ENCODE measurements at places on chromosomes 16 and 17.

- DNase-seq = no peak
These were observed 11.9 kb downstream of the EXOC7 start for GRCh38 chr17:76091526-76092286.

GRCh38 chr16:67833030-67833414, 9.1 kb upstream of the THAP11 start:
- no peak for DNase-seq

GRCh38 chr16:85166281-85166680, 54.0 kb upstream of the CIBAR2 start:
- DNase-seq = no peak

- DNase-seq = no peak
These were observed 208.2 kb upstream of the MAF start for GRCh38 chr16:79808731-79809130.

DNA sequence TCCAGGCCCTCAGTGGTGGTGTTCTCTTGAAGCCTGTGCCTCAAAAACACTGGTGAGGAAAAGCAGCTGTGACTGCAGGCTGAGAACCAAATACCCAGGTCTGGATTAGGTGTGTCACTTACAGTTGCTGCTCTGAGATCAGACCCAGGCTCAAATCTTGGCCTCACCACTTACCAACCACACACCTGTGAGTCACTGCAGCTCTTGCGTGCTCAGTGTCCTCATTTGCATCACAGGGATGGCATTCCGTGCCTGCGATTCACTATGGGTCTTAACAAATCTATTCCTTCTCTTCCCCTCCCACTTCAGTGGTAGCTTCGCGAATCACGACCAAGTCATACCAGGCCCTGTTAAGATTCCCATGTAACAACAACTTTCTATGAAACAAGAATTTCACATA, 233.4 kb upstream of the HSBP1 start:
- DNase-seq = no peak

DNA sequence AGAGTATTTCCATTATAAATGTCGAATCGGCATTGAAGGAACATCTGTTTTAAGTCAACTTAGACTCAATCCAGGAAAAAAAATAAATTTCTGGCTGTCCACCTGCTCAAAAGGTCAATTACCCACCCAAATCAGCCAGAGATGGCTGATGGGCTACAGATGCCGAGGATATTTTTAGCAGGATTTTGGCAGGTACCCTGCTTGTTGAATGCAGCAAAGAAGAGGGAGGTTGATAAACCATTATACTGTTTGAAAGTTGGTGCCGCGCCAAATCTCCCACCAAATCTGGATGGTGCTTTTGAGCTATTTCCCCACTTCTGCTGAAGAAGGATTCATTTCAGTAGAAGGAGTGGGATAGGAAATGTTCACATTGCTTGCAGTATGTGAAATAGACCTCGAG, 537.7 kb downstream of the MAF start:
- DNase-seq = no peak

DNA sequence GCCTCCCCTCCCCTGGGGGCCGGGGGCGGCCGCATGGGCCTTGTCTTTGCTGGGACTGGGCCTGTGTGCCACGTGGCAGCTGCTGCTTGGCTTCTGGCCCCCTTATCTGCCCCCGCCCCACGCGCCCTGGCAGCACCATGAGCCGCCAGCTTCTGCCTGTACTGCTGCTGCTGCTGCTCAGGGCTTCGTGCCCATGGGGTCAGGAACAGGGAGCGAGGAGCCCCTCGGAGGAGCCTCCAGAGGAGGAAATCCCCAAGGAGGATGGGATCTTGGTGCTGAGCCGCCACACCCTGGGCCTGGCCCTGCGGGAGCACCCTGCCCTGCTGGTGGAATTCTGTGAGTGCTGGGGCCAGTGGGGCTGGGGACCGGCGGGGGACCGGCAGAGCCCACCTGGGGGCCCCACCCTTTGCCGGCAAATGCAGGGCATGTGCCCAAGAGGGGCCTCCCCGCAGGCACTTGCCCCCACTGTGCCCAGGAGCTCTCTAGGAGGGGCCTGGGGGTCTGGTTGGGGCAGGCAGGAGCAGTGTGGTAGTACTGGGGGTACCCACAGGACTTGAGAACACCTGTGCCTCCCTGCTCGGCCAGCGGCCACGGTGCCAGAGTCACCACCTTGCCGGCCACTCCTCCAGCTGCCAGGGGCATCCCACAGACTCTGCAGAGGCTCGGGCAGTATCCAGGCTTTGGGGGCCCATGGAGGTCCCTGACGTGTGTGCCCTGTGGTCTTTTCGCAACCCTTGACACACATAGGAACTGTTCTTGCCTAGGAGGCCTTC, at the start of gene PDIA2:
Gene PDIA2, plus strand, starts transcription at position 132 of the 773 bp plus-strand sequence. Its CDS starts 6 bp downstream, at position 138.
- DNase-seq = no peak

- DNase-seq = no peak
These were observed 52.7 kb downstream of the IRX6 start for GRCh38 chr16:55376567-55377167.

DNA sequence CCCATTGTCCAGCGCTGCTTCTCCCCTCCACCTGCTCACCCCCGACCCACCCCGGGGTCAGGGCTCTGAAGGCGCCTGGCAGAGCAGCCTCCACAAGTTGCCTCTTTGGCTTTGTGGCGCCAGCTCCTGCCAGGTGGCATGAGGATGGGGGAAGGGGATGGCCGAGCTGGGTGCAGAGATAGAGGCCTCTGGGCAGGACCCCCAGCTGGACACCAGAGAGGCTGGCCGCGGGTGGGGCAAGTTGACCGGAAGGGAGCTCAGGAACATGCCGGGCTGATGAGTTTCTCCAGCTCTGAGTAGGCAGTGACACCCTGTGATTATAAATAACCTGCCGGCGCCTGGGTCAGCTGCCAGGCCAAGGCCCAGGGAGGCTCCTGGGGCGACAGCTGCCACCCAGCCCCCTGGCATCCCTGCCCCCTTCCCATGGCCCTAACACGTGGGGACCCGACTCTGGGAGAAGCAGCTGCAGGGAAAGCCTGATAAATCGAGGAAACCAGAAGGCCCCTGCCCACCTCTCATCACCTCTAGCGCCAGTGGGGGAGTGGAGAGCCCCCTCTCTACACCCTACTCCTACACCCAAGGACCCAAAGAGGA, 729 bp downstream of the P2RX5 start:
- DNase-seq = no peak

GRCh38 chr17:17279316-17279715, 1.7 kb downstream of the COPS3 start:
- DNase-seq = no peak

DNA sequence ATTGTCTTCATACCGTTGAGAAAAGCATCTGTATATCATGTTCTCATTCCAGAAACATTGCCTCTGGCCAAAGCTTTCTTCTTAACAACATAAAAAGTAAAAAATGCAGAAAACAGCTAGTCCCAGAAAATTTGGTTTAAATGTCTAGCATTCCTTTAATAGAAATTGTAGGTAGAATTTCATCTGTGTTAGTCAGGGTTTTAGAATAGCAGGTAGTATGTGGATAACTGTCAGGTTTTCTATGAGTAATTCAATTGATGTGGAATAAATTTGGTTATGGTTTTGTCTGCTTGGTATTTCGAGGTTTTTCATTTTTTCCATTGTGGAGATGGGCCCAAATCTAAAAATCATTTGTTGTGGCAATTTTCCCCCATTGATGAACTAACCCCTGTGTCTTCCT, 616.7 kb downstream of the KCNJ2 start:
- no peak for DNase-seq

DNA sequence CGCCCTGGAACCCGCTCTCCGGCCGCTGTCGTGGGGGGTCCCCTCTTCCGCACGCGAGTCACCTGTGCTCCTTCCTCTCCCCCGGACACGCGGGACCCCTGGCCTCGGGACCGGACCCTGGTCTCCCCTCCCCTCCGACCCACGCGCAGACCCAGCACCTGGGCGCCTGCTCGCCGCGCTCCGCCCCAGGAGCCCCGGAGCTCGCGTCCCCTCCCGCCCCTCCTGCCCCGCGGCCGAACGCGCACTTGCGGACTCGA, 762 bp downstream of the RAB40B start:
- no peak for DNase-seq

GRCh38 chr16:31042866-31043265, 9.5 kb downstream of the STX4 start:
- no peak for DNase-seq

DNA sequence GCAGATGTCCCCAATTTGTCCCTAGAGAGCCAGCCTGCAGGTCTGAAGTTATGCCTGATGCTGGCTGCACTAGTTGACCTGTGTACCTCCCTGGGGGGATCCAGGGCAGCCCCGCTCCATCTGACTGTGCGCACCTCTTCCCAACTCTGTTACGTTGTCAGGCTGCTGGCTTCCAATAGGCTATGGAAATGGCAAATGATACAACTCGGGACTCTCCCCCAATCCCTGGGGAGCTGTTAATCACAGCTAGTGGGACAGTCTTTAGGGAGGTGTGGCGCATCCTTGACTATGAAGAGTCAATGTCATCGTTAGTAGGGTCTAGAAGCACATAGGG, 30.1 kb downstream of the GPRC5B start:
- no peak for DNase-seq

DNA sequence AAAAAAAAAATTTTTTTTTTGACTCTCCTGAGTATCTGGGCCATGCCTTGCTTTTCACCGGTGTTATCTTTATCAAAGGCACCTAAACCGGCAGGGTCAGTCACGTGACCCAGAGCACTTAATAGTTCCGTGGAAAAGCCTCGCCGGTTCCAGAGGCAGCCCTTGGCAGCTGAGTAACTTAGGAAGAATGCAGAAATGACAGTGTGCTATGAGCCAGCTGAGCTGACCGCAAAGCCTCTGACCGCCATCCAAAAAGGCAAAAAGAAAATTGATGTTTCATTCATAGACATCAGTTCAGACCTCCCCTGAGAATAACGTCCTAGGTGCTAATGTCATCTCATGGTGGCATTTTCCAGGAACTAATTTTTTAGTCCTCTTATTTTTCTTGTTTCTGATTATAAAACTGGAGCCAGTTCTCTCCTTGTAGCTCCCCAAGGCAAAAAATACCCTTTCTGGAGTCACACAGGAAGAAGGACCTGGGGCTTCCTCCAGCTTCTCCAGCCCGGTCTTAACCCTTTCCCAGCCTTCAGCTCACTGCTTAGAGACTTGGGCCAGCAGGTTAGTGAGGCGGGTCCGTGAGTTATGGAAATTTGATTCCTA, 122.6 kb downstream of the SOCS1 start:
- no peak for DNase-seq

DNA sequence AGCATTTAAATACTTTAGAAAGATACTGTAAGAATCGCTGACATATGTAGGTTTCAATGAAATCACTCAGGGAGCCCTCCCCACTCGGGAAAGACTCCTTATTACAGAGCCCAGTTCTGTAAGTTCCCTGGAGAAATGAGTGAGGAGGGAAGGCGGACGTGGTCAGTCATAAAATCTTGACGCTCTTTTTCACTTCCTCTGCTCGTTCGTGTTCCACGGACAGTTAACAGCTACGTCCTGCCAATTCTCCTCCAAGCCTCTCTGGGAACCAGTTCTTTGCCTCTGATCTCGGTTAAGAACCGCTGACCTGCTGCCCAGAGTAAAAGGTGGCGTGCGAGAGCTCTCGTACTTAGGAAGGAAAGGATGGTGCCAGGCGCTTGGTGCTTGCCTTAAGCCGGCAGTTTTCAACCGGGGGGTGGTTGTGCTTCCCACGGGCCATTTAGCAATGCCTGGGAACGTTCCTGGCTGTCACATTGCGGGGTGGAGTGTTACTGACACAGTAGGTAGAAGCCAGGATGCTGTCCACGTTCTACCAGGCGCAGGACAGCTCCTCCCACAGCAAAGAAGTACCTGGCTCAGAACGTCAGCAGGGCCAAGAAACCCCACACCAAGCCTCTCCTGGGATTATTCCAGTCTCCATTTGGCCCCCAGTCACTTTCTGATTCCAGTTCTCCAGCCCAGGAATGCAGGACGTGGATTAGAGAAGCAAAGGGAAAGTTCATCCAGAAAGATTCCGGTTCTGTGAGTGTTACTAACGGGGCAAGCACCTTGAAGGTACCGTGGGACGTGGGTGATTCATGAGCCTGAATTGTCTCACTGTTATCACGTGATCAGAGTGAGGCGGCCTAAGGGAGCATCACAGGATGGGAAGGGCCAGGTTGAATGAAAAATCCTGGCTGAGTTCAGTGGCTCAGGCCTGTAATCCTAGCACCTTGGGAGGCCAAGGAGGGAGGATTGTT, 87.7 kb downstream of the MRM3 start:
- no peak for DNase-seq

GRCh38 chr16:64265756-64266155, 856.1 kb downstream of the CDH11 start:
- no peak for DNase-seq

GRCh38 chr16:31105677-31106213, 2.4 kb upstream of the BCKDK start:
- peak; percentile 76 for DNase-seq

- DNase-seq = no peak
These were observed 36.7 kb downstream of the TNFRSF13B start for GRCh38 chr17:16935241-16935663.

- DNase-seq = no peak
These were observed 957 bp downstream of the OXLD1 start for GRCh38 chr17:81665205-81666091.

DNA sequence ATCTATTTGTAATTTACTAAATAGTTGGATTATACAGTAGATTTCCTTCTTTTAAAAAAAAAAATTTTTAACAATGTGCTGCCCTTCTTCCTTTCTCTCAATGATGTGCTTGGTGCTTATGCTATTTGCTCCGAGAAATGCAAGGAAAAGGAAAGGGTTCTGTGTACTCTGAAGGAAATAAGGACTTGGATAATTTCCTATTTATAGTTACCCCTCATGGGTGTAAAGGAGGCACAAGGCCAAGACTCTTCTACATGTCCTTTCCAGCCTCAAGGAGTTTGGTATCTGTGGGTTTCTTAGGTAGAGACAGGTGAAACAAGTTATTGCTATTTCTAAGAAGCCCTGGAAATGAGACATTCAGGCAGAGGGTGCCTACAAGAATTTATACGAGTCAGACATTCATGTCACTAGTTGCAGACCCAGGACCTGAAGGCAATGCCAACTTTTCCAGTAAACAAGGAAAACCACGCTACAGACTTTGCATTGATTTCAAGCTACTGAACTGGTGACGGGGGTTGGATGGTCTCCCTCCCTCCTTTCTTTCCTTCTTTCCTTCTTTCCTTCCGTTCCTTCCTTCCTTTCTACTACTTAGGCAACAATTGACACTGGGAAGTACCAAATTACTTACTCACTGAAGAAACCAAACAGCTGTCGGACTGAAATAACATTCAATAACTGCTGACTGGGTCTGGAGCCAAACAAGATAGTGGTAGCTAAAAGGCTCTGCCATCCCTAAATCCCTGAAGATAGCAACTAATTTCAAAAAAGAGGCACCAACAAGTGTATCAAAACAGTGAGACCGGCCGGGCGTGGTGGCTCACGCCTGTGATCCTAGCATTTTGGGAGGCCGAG, 33.8 kb upstream of the GHDC start:
- DNase-seq = no peak

GRCh38 chr16:21663889-21664647, at the start of gene OTOA:
TSS of gene OTOA (plus strand) at chr16:21663968. CDS start at chr16:21678515, 14,547 bp downstream.
- peak; percentile 3 for DNase-seq

GRCh38 chr17:82674656-82675475, 23.6 kb downstream of the RAB40B start:
- no peak for DNase-seq

GRCh38 chr16:49524947-49525315, 151.3 kb downstream of the C16orf78 start:
- DNase-seq = no peak

All from stimulated activated naive CD4-positive, alpha-beta T cell (primary cell).